ENCODE measurements at places on chromosomes 11 and 22. TPM values are rescaled to one million over a fixed set of nuclear protein-coding genes. Genes with fewer than 3 reads are reported as not detected.

Gene PRMT3
- 50.0 TPM for total RNA-seq

DNA sequence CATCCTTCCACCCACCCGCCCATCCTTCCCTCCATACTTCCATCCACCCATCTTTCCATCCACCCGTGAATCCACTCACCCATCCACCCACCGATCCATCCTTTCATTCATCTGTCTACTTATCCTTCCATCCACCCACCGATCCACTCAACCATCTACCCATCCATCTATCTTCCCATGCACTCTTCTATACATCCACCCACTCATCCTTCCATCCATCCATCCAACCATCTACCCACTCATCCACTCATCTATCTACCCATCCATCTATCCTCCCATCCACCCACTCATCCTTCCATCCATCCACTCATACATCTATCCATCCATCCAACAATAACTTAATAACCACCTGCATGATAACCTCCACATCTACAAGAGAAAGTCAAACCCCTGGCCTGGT is 47.3 kb downstream of the WNT7B start:
- no peaks in the 10 kb centered on the region for H3K4me1 ChIP-seq
- H3K27me3 ChIP-seq: no peaks in the 10 kb centered on the region
- no peak overlapping the region for H3K27ac ChIP-seq
- no peak overlapping the region for H3K4me3 ChIP-seq
- no peak for DNase-seq

DNA sequence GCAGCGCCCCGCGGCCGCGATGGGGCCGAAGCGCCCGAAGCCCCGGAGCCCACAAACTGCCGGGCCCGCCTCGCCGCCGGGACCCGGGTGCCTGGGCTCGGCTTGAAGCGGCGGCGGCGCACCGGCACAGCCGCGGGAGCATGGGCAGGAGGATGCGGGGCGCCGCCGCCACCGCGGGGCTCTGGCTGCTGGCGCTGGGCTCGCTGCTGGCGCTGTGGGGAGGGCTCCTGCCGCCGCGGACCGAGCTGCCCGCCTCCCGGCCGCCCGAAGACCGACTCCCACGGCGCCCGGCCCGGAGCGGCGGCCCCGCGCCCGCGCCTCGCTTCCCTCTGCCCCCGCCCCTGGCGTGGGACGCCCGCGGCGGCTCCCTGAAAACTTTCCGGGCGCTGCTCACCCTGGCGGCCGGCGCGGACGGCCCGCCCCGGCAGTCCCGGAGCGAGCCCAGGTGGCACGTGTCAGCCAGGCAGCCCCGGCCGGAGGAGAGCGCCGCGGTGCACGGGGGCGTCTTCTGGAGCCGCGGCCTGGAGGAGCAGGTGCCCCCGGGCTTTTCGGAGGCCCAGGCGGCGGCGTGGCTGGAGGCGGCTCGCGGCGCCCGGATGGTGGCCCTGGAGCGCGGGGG is 346 bp downstream of the FJX1 start:
- H3K27ac ChIP-seq: no peak overlapping the region
- H3K4me3 ChIP-seq: no peak overlapping the region
- H3K36me3 ChIP-seq: no peaks in the 10 kb centered on the region
- peaks cover 23% of the 10 kb centered on the region for H3K27me3 ChIP-seq

- H3K4me1 ChIP-seq: no peaks in the 10 kb centered on the region
- no peaks in the 10 kb centered on the region for H3K27me3 ChIP-seq
- no peak for DNase-seq
- H3K36me3 ChIP-seq: no peaks in the 10 kb centered on the region
- no peak overlapping the region for H3K4me3 ChIP-seq
Measured at GRCh38 chr22:19232623-19233022, 54.1 kb upstream of the SLC25A1 start.
